ENCODE measurements at places on chromosomes 11 and 22.

GRCh38 chr22:49243335-49243734 lies 584.3 kb downstream of the BRD1 start:
- H3K27me3 ChIP-seq: no peaks in the 10 kb centered on the region
- no peaks in the 10 kb centered on the region for H3K4me1 ChIP-seq
- no peaks in the 10 kb centered on the region for H3K36me3 ChIP-seq
- no peak overlapping the region for H3K27ac ChIP-seq
- no peak for DNase-seq
- H3K4me3 ChIP-seq: no peak overlapping the region

DNA sequence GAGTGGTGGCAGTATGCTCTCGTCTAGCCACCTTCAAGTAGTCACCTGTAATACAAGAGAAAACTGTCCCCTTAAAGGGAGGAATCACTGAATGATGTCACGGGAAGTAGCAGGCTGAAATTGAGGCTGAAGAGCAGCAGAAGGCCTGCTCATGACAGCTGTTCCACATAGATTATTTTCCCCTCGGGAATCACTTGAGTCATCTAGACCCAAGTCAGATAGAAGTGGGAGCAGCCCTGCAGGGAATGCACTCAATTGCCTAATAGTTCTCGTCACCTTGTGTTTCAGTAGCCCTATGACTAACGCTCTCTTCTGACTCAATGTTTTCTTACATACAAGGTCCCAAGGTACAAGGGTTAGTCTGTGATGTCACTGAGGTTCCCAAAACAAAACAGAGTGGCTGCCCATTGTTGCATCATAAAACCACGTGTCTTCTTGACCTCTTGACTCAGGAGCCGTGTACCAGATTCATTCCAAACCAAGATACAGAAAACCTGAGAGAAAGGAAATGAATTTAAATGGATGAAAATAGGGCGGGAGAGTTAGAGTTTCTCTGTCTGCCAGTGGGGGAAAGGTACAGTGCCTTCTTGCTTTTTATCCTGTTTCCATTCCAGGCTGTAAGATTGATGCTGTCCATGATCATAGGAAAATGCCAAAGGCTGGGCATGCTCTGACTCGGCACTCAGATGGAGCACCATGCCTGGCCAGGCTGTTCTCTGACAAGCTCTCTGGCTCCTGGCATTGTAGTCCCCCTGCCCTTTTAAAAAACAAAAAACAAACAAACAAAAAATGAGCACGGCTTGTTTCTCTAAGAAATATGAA lies 21.6 kb upstream of the C11orf96 start:
- H3K27ac ChIP-seq: no peak overlapping the region
- peaks cover 24% of the 10 kb centered on the region for H3K36me3 ChIP-seq
- DNase-seq: no peak
- H3K4me1 ChIP-seq: peaks cover 16% of the 10 kb centered on the region
- no peak overlapping the region for H3K4me3 ChIP-seq

DNA sequence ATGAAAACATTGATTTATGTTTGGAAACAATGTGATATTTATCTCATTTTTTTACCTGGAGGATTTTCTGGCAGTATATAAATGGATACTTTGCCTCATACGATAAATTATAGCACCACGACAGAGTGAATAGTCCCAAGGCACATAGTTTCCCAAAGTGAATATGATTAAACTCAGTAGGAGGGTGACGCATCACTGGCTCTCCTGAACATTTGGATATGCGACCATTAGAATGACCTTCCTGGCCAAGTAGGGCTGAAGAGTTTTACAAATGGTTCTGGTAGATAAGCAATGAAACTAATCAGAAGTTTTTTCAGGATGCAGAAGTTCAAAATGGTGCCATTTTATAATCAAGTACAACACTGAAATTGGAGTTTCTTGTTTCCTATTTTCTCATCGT lies 397.7 kb downstream of the AASDHPPT start:
- no peak overlapping the region for H3K4me3 ChIP-seq
- no peaks in the 10 kb centered on the region for H3K27me3 ChIP-seq
- H3K27ac ChIP-seq: no peak overlapping the region
- DNase-seq: no peak
- H3K4me1 ChIP-seq: no peaks in the 10 kb centered on the region
- H3K36me3 ChIP-seq: no peaks in the 10 kb centered on the region

- H3K4me3 ChIP-seq: no peak overlapping the region
- no peaks in the 10 kb centered on the region for H3K36me3 ChIP-seq
- no peaks in the 10 kb centered on the region for H3K4me1 ChIP-seq
- no peak for DNase-seq
- no peaks in the 10 kb centered on the region for H3K27me3 ChIP-seq
- H3K27ac ChIP-seq: no peak overlapping the region
Measured at GRCh38 chr11:127607487-127608085, 607.0 kb upstream of the KIRREL3 start.

GRCh38 chr22:49183826-49184216 lies 643.9 kb downstream of the BRD1 start:
- no peak overlapping the region for H3K4me3 ChIP-seq
- no peak overlapping the region for H3K27ac ChIP-seq
- DNase-seq: no peak
- no peaks in the 10 kb centered on the region for H3K36me3 ChIP-seq

DNA sequence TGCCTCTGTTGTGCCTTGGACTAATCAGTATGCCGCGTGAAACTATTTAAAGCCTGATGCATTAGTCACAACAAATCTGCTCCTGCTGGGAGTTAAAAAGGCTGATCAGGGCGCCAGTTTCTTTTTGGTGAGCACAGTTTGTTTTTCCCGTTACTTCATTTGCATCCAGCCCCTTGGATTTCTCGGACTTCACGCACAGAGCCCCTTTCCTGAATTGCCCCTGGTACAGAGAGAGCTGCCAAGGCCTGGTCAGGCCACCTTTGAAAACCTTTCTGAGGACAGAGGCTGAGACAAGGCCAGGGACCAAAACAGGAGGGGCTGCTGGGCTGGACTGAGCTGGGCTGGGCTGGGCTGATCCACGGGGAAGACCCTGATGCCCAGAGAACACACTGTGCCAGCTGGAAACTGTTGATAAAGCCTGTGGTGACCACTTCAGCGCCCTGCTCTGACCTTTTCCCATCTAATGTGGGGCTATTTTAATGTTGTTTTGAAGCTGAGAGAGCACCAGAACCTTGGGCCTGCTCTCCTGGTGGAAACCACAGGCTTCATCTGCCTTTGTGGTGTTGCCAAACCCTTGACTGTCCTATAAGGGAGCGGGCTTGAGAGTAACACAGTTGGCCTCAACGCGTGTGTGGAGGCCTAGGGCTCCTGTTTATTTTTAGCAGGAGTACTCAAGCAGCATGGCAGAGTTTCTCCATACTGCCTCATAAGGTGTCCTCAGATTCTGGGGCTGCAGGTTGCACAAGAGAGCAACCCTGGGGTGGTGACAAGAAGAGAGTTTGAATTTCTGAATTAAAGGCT lies 44.2 kb downstream of the NAV2 start:
- H3K4me1 ChIP-seq: no peaks in the 10 kb centered on the region
- H3K27ac ChIP-seq: no peak overlapping the region
- H3K27me3 ChIP-seq: peaks cover 14% of the 10 kb centered on the region

DNA sequence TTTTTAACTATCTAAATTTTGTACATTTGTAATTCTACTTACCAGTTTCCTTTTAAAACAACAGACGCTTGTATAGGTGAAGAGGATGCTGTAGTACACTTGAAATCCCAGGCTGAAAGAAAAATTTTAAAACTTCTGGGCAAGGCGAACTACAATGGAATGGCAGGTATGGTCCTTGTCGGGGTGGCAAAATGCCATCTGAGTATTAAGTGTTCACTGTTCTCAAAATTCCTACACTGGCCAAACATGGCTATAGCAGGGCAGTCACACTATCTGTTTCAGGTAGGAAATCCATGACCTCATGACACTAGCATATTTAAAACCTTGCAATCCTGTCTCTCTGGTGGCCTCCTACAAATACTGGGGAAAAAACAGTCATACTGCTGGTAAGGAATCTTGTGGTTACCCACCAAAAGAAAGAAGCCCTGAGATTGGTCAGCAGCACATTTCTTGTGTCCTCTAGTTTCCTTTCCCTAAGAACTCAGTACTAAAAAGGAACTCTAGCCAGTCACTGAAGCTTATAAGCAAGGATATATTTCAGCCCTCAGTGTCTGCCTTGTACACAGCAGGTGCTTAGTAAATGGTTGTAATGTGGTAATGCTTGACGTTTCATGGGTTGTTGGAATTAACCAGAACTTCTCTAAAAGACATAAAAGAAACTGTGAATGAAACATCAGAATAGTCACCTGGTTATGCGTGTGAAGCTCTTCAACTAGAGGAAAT lies 5.2 kb upstream of the ZC3H12C start:
- no peak overlapping the region for H3K4me3 ChIP-seq
- H3K36me3 ChIP-seq: no peaks in the 10 kb centered on the region
- H3K4me1 ChIP-seq: peaks cover 4% of the 10 kb centered on the region
- no peak overlapping the region for H3K27ac ChIP-seq
- DNase-seq: no peak

DNA sequence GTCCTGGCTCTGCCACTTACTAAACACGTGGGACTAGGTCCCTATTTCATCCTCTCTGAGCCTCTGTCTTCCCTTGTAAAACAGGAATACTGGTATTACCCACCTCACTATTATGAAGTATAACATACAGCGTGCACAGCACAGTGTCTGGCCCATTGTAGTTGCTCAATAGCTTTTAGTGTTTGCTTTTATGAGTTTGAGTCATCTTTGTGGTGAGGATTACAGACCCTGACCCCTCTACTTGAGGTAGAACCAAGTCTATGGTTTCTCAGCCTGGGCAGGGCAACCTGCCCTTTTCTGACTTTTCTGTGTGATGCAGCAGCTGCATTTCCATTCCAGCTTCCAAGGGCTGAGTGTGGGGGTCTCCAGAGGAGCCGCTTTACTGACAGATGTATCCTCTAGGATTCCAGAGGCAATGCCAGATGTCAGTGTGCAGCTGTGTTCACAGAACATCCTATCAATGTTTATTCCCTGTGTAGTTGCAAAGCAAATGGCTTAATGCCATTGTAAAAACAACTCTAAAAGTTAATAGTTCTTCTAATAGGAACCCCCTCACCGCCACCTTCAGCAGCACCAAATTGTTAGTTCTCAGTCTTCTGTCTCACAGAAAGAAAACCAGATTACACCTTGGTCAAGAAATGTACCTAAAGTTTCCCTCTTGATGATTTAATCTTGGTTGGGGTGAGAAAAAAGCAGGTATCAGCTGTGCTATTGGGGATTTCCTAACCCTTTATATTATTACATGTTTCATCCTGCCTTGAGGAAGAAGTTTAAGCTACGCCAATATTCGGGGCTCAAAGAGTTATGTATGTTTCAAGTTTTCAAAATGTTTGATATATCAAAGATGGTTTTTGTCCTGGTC lies 16.8 kb downstream of the PRR5L start:
- DNase-seq: no peak
- H3K27me3 ChIP-seq: peaks cover 31% of the 10 kb centered on the region
- no peaks in the 10 kb centered on the region for H3K36me3 ChIP-seq
- no peak overlapping the region for H3K4me3 ChIP-seq

GRCh38 chr11:28887681-28888080 lies 779.5 kb downstream of the METTL15 start:
- H3K27me3 ChIP-seq: no peaks in the 10 kb centered on the region
- no peak for DNase-seq
- H3K4me1 ChIP-seq: no peaks in the 10 kb centered on the region
- H3K27ac ChIP-seq: no peak overlapping the region
- no peak overlapping the region for H3K4me3 ChIP-seq

GRCh38 chr11:33266393-33267215 lies 9.4 kb downstream of the HIPK3 start:
- no peaks in the 10 kb centered on the region for H3K27me3 ChIP-seq
- peaks cover 7% of the 10 kb centered on the region for H3K4me1 ChIP-seq
- no peaks in the 10 kb centered on the region for H3K36me3 ChIP-seq
- DNase-seq: no peak
- no peak overlapping the region for H3K4me3 ChIP-seq

DNA sequence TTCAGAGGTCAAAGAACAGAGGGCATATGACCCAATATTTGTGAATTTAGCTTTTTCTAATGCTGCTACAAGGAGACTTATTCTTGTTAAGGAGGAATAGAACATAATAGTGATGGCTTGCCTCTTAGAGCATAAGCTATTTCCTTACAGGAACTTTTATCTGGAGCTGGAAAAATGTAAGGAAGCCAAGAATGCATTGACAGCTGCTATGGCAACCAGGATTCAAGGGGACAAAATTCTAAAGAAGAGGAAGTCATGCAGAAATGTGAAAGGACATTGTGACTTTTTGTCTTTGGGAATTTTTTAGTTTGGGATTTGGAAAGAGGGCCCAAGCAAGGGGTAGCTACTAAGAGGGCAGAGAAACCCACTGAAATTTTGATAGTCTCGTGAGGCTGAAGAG lies 51.1 kb downstream of the EHF start:
- no peak overlapping the region for H3K27ac ChIP-seq
- H3K4me1 ChIP-seq: peaks cover 5% of the 10 kb centered on the region
- H3K27me3 ChIP-seq: peaks cover 55% of the 10 kb centered on the region
- no peaks in the 10 kb centered on the region for H3K36me3 ChIP-seq
- DNase-seq: no peak

DNA sequence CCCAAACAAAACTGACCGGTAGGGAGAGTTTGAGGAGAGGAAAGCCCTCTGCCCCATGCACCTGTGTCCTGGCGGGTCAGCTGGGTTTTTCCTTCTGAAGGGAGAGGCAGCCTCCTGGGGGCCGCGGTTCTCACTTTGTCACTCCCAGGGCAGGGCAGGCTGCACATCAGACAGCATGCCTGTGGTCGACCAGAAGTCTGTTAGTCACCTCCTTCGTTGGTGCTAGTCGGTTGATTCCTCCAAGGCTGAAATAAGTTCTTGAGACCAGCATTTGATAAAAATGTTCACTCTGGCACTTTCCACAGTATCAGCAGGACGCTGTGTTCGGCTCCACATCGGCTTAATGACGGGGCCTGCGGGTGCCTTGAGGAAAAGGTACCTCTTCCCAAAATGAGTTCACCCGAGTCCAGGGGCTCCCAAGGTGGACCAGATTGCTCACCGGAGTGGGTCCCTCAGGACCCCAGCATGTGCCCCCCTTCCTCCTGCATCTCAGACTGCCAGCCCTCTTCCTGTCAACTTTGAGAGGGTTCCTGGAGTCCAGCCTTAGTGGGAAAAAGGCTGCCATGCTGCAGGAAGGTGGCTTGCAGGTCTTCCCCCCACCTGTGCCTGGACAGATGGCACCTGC lies 373.7 kb upstream of the B3GAT1 start:
- peaks cover 5% of the 10 kb centered on the region for H3K27me3 ChIP-seq
- H3K4me1 ChIP-seq: no peaks in the 10 kb centered on the region
- H3K36me3 ChIP-seq: no peaks in the 10 kb centered on the region

GRCh38 chr22:27541836-27542235 lies 259.7 kb downstream of the MN1 start:
- H3K27me3 ChIP-seq: no peaks in the 10 kb centered on the region
- H3K4me3 ChIP-seq: no peak overlapping the region
- no peaks in the 10 kb centered on the region for H3K36me3 ChIP-seq
